Activated CD8-positive, alpha-beta T cell treated with anti-CD3 and anti-CD28 coated beads for 36 hours (primary cell): ENCODE measurements at places on chromosomes 1 and 21. TPM values are rescaled to one million over a fixed set of nuclear protein-coding genes. Genes with fewer than 3 reads are reported as not detected.

DDR2 gene
- 0.45 TPM for total RNA-seq

MGST3 gene
- total RNA-seq: 26.1 TPM

- no peak for DNase-seq
- H3K27ac ChIP-seq: peak overlapping the region; percentile 89
- H3K4me1 ChIP-seq: peaks cover 55% of the 10 kb centered on the region
- peaks cover 73% of the 10 kb centered on the region for H3K36me3 ChIP-seq
- peak overlapping the region; percentile 68 for H3K4me3 ChIP-seq
These were observed 17.1 kb upstream of the HDAC1 start for GRCh38 chr1:32274646-32275340.

DNA sequence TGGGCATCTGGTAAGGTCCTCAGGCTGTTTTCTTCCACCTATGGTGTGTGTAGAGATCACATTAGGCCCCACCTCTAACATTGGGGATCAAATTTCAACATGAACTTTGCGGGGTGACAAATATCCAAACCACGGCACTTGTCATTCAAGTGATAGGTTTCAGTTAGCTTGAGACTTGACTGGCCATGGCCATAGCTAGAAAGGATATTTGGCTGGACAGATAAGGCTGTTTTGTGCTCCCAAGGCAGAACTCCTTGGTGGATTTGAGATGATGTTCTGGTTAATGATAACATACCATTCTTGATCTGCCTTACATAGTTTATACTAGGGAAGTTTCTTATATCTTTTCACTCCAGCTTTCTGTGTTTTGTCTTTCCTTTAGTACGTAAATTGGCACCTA lies 48.5 kb downstream of the CELF3 start:
- no peaks in the 10 kb centered on the region for H3K27me3 ChIP-seq
- H3K36me3 ChIP-seq: peaks cover 26% of the 10 kb centered on the region
- H3K27ac ChIP-seq: no peak overlapping the region
- DNase-seq: no peak

DNA sequence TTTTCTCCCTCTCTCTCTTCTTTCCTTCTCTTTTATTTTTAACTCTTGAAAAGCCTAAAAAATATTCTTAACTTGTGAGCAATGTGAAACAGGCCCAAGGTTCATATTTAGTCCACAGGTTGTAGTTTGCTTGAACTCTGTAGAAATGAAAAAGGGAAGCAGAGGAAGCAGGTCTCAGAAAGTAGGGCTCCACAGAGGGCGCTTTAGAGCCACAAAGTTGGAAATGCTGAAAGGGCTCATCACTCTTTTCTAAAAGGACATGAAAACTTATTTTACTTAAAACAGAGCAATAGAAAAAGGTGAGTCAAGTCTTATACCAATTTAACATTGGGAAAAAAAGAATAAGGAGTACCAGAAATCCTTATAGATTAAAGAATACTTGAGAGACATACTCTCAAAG lies 247.0 kb downstream of the USP25 start:
- H3K4me1 ChIP-seq: no peaks in the 10 kb centered on the region
- H3K4me3 ChIP-seq: no peak overlapping the region
- no peaks in the 10 kb centered on the region for H3K36me3 ChIP-seq
- H3K27me3 ChIP-seq: peaks cover 2% of the 10 kb centered on the region
- H3K27ac ChIP-seq: no peak overlapping the region
- peak; percentile 1 for DNase-seq

GRCh38 chr1:3163356-3163755 lies 94.4 kb downstream of the PRDM16 start:
- H3K4me3 ChIP-seq: no peak overlapping the region
- peaks cover 6% of the 10 kb centered on the region for H3K27me3 ChIP-seq
- H3K36me3 ChIP-seq: no peaks in the 10 kb centered on the region
- DNase-seq: no peak
- no peak overlapping the region for H3K27ac ChIP-seq

- peaks cover 19% of the 10 kb centered on the region for H3K36me3 ChIP-seq
- H3K27me3 ChIP-seq: no peaks in the 10 kb centered on the region
- no peak for DNase-seq
- peaks cover 2% of the 10 kb centered on the region for H3K4me1 ChIP-seq
- H3K4me3 ChIP-seq: no peak overlapping the region
These were observed 31.6 kb upstream of the ABCB10 start for GRCh38 chr1:229590119-229590518.

GRCh38 chr1:244439391-244440032 lies 12.2 kb downstream of the ADSS2 start:
- no peaks in the 10 kb centered on the region for H3K27me3 ChIP-seq
- peaks cover 42% of the 10 kb centered on the region for H3K36me3 ChIP-seq
- no peak overlapping the region for H3K27ac ChIP-seq
- H3K4me3 ChIP-seq: no peak overlapping the region
- H3K4me1 ChIP-seq: peaks cover 58% of the 10 kb centered on the region

DNA sequence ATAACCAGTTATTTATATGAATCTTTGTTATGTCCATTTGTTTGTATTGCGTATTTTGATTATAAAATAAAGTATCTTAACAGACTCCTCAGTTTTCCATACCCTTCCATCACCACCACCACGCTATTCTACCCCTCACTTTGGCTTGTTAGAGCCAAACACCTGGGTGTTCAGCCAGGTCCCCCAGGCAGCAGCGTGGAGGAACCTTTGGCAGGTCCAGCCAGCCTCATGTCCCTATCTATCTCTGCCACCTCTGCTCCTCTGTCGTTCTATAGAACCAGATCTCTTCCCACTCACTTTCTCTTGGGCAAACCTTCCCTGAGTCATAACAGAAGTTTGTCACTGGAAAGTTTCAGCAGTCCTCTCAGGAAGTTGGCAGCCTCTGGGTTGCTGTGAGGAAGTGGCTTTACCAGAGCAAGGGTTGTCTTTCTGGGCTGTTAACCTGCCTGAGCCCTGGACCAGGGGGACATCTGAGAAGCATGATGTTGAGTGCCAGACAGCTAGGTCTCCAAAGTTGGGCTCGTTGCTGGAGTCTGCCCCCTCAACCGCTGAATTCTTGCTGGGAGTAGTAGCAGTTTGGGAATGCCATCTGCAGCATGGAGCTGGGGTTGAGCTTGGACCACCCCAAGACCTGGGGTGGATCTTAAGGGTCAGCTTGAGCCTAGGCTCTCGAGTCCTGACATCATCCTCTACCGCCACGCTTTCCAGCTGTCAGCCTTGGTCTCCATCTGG lies 996 bp upstream of the SH3BGRL3 start:
- peak overlapping the region; percentile 92 for H3K27ac ChIP-seq
- peak overlapping the region; percentile 88 for H3K4me3 ChIP-seq
- DNase-seq: peak; percentile 55
- H3K4me1 ChIP-seq: peaks cover 82% of the 10 kb centered on the region
